ENCODE measurements at places on chromosomes 3 and 15.

GRCh38 chr3:183984749-183985729, 32.6 kb downstream of the ABCC5 start:
- no peak for DNase-seq

GRCh38 chr3:7934362-7934761, 567.3 kb upstream of the LMCD1 start:
- DNase-seq = no peak

DNA sequence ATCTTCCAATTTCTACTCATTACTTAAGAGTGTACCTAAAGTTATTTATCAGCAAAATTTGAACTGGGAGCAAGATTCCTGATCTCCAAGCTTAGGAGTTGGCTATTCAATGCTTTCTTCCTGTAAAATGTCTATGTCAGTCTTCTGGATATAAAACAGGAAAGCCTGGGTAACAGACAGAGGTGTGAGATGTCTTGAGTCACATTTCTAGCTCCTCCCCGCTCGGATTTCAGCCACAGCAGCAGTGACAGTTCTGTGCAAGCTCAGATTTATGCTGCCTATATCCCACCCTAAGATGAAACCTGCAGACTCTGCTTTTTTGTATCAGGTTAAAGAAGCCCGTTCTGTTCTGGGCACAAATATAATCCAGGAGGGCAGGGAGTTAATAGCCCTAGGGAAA, 2.1 kb upstream of the ARMC8 start:
- DNase-seq = no peak

- no peak for DNase-seq
Measured at GRCh38 chr3:5607581-5607980, 420.1 kb downstream of the EDEM1 start.

GRCh38 chr15:60798821-60799220, 319.9 kb upstream of the ICE2 start:
- DNase-seq = no peak

DNA sequence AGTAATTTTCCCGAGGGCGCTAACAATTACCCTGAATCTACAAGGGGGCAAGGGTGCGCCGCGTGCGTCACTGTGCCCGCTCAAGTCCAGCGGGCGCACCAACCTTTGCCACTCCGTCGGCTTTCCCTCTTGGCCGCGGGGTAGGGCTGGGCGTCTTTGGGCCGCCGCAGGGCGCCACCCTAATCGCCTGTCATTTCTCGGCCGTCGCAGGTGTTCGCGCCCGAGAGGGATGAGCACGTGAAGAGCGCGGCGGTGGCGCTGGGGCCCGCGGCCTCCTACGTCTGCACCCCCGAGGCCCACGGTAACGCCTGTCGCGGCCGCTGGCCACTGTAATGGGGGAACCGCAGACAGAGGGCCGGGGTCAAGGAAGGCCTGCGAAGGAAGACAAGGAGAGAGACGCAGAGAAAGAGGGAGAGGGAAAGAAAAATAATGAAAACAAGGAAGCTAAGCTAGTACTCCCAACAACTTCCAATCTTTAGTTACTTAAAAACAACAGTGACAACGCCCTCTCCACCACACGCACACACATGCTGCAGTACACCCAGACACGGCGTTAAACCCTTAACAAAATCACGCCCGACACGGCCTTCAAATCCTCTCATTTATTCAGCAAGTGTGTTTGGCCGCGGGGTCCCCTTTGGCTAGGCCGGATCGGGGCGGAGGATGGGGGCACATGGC, 3.8 kb downstream of the SKOR1 start:
- no peak for DNase-seq

GRCh38 chr3:61414456-61414855, 146.9 kb upstream of the PTPRG start:
- no peak for DNase-seq

DNA sequence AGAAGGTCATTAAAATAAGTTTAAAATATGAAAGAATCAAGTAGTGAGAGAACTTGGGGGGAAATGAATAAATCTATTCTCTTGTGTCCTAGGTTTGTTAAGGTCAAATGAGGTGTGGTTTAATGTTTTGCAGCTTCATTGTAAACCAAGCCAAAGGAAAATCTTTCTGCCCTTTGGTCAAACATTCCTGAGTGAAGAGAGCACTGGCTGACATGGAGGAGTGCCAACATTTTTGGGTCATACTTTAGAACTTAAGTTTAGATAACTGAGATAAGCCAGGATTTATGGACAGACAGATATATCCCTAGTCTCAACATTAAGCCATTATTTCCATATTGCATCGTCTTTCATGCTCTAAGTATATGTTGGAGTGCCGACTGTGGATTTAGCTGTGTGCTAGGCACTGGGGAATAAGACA, 66.4 kb downstream of the PTPRG start:
- no peak for DNase-seq

DNA sequence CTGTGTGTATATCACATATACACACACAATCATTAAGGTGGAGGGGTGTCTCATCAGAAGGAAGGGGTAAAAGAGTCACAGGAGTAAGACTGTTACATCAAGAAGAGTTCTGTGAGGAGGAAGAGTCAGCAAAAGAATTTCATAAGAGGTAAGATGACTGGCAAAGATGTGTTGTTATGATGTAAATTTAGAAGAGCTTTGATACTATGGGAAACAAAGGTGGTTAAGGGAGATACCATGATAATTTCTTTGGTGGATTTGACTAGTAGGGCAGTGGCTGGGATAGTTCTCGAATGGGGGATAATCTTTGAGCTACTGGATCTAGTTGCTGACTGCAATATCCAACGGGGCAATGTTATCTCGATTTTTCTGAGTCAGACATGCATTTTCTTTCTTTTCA, 61.6 kb downstream of the STAG1 start:
- no peak for DNase-seq

GRCh38 chr15:75452364-75452864, 924 bp upstream of the SIN3A start:
- DNase-seq = no peak

GRCh38 chr3:197308591-197308990, 10.2 kb upstream of the DLG1 start:
- DNase-seq = no peak

GRCh38 chr15:99671926-99672635, 61.2 kb downstream of the LYSMD4 start:
- no peak for DNase-seq

DNA sequence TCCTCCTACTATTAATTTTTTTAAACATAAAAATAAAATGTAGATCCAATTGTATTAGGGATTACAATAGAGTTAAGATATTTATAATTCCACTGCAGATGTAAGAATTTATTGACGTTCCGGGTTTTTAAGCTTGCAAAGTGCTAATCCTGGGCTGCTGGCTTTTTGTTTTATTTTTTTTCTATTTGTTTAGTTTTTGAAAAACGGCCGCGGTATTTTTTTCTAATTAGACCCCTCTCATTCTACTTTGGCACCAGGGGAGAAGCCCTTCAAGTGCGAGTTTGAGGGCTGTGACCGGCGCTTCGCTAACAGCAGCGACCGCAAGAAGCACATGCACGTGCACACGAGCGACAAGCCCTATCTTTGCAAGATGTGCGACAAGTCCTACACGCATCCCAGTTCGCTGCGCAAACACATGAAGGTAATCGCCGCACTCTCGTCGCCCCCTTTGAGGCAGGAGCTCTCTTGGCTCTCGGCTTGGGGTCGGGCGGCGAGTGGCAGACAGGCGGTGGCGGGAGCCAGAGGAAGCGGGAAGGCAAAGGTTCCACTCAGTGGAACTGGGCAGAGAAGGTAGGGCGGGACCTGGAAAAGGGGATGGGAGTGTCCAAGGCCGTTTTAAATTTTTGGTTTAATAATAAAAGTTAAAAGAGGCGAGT, 3.2 kb downstream of the ZIC1 start:
- DNase-seq = no peak

DNA sequence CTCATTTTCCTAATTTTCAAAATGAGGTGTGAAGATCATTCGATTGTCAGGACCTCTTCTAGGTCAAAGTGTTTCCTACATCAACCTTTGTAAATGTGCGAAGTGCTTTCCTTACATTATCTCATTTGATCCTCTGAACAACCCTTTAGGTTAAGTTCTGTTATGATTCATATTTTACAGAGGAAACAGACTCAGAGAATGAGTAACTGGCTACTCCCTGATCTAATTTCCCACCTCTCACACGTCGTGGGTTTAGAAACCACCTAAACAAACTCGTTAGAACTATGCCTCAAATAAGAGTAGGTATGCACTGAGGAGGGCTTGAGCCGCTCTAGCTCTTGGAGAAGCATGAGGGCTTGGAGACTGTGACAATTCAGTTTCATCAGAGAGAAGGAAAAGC, 148.6 kb downstream of the CD47 start:
- DNase-seq = no peak

- DNase-seq = no peak
Measured at GRCh38 chr3:8619548-8619947, 25.1 kb downstream of the SSUH2 start.

DNA sequence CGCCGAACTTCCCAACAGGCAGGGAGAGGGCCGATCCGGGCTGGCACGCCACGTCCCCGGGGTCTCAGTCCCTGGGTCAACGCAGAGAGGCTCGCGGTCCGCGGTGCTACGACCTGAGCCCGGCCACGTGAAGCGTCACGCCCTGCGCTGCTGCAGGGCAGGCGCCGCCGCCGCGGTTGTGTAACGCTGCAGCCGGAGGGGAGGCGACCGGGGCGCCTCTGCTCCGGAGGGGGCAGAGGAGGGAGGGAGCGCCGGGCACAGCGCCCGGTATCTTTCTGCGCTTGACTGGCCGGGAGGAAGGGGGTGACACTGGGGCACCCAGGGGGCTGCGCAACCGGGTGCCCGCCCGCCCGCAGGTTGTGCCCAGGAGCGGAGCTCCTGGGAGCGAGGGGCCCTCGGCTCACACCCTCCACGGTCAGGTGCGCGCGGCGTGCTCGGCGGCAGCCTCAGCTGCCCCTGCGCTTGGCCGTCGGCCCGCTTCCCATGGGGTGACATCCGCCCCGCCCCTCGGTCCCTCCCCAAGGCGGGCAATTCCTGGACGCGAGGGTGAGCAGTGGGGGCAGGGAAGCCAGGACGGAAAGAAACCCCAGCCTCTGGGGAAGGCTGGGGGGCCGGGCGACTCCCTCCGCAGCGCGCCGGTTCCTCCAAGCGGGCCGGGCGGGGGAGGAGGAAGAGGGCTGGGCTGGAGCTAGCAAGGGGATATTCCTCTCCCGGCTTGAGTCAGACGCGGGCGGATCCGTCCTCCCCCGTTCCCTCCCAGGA, 852 bp upstream of the BHLHE40 start:
- DNase-seq = peak; percentile 86
